ENCODE measurements at places on chromosomes 2 and 18. TPM values are rescaled to one million over a fixed set of nuclear protein-coding genes. Genes with fewer than 3 reads are reported as not detected.

The CNGA3 gene
- not detected for total RNA-seq

The BCL11A gene
- 43.0 TPM for total RNA-seq

The ZNF512 gene
- total RNA-seq: 9.2 TPM

The ERBB4 gene
- total RNA-seq: 0.12 TPM

The DLX2 gene
- total RNA-seq: not detected

The PLCL1 gene
- total RNA-seq: 0.20 TPM

The SP5 gene
- 0.16 TPM for total RNA-seq

The KLHL30 gene
- total RNA-seq: 0.08 TPM

The EPHA4 gene
- 16.9 TPM for total RNA-seq
